Caudate nucleus (tissue), 63 donors: ENCODE measurements at places on chromosomes 13 and 19.

- no peak for DNase-seq
Measured at GRCh38 chr13:98658131-98658530, 81.2 kb upstream of the STK24 start.

DNA sequence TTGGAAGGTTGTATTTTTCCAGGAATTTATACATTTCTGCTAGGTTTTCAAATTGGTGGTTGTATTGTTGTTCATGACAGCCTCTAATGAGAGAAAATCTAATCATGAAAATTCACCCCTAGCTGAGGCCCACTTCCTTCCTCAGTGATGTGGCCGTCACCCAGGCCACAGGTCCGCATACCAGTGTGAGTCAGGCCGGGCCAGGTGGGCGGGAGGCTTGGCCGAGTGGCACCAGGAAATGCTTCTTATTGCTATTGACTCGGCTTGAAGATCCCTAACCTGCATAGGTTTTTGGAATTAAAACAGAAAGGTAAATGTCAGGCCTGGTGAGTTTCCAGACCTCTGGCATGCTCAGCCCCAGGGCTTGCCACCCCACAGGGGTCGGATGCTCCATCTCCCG is 88.7 kb downstream of the SCGB2B2 start:
- no peak for DNase-seq

GRCh38 chr13:110442930-110443621 is 118.4 kb downstream of the RAB20 start:
- no peak for DNase-seq

DNA sequence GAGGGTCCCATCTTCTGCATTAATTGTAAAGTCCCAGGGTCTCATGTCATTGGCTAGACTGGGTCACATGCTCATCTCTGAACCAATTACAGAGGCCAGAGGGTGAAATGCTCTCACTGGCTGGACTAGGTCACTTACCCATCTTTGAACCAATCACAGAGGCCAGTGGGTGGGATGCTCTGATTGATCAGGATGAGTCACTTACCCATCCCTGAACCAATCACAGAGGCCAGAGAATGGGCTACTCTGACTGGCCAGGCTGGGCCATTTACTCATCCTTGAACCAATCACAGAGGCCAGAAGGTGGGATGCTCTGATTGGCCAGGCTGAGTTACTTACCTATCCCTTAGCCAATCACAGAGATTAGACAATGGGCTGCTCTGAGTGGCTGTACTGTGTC is 5.3 kb downstream of the MISP start:
- no peak for DNase-seq

GRCh38 chr13:102586615-102587014 is 10.2 kb upstream of the TPP2 start:
- DNase-seq = no peak

DNA sequence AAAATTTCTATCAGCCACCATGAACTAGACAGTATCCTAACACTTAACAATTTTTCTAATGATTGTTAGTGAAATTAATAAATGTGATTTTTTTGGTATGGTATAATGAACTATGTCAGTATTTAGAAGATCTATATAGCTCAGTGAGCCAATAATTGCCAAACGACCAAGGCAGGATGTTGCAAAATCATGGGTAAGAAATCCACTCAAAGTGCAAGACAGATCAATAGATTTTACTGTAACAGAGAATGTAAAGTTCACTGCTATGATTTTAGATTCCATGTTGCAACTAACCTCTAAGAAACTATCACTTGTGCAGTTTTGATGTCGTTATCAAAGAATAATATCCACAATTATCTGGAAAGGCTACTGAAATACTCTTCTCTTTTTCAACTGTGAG is 44.0 kb upstream of the MYCBP2 start:
- DNase-seq = no peak

GRCh38 chr19:16064209-16064889 is 11.9 kb upstream of the TPM4 start:
- no peak for DNase-seq

GRCh38 chr13:98802559-98802958 is 50.1 kb upstream of the SLC15A1 start:
- DNase-seq = no peak

DNA sequence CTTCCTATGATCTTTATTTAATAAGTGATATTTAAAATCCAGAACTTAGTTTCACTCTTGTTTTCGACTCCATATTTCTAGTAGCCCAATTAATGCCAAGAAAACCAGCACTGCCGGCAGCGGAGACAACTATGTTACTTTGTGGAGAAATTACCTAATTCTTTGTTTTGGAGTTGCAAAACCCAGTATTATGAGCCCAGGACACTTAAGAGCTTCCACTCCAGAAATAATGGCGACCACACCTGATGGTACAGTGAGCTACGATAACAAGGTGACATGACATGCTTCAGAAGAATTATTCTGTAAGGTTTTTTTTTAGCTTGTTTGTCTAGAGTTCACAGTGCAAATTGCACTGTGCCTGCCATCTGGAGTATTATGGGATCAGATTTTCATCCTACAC is 136.4 kb downstream of the ZAR1L start:
- DNase-seq = no peak

DNA sequence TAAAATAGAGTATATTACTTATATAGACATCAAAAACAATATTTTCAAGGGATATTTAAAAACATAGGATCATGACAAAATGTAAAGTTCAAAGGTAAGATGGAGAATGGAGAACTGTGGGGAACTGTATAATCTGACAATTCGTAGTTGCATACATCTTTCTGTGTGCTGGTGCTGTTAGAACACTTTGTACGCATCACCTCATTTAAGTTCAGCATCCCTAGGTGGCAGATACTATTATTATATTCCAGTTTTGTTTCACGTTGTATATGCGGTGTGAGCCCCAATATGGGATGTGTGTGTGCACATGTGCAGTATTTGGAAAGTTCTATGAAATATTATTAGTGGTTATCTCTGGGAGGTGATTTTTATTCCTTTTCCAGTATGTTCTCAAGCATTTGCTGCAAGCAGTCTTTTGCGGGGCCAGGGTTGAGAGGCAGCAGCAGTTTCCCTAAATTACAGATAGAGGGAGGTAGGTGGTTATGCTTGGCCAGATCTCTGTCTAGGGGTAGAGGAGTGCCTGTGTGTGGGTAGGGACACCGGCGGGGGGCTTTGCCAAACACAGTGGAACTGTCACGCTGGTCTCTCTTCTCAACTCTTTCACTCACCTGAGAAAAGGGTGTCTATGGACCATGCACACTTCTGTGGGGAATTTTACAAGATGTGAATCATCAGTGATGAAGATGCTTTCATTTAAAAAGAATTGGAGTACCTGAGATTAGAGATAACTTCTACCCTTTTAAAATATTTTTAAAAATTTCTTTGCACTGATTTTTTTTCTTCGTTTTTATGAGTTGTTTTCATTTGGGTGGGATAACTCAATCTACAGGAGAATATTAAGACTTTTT is 55.6 kb upstream of the ALOX5AP start:
- peak; percentile 37 for DNase-seq

DNA sequence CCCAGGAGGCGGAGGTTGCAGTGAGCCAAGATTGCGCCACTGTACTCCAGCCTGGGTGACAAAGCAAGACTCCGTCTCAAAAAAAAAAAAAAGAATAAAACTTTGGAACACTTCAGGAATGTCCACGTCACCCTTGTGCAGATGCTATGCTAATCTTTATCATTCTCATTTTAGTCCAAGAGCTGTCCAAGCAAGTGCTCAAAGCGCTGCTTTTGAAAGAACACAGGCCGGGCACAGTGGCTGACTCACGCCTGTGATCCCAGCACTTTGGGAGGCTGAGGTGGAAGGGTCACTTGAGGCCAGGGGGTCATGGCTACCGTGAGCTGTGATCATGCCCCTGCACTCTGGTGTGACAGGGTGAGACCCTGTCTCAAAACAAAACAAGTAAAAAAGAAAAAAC is 11.1 kb upstream of the UQCR11 start:
- no peak for DNase-seq

- no peak for DNase-seq
Measured at GRCh38 chr13:46137627-46138317, 32.9 kb upstream of the CPB2 start.

DNA sequence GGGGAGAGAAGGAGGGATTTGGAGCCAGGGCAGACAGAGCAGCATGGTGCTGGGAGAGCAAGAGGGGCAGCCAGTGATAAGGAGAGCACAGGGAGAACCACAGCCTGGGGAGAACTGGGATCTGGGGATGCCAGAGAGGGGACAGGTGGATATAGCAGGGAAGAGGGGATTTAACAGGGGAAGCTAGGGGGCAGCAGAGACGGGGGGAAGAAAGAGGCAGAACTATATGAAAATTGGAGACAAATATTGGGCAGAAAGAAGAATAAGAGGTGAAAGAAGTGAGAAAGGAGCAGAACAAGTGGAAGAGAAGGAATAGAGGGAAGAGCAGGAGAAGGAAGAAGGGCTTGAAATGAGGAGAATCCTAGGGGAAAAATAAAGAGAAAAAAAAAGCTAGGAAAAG is 6.5 kb upstream of the ZNF528 start:
- DNase-seq = no peak

- DNase-seq = no peak
Measured at GRCh38 chr13:35888981-35889380, 242.2 kb downstream of the DCLK1 start.

DNA sequence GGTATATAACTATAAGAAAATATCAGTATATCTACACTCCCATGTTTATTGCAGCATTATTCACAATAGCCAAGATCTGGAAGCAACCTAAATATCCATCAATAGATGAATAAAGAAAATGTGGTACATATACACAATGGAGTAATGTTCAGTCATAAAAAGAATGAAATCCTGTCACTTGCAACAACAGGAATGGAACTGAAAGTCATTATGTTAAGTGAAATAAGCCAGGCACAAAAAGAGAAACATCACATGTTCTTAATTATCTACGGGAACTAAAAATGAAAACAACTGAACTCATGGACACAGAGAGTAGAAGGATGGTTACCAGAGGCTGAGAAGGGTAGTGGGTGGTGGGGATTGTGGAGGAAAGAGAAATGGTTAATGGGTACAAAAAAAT is 665.2 kb downstream of the TBC1D4 start:
- DNase-seq = no peak

GRCh38 chr13:109998037-109998436 is 211.7 kb upstream of the IRS2 start:
- no peak for DNase-seq

GRCh38 chr13:98570929-98571372 is 6.0 kb downstream of the STK24 start:
- DNase-seq = no peak

DNA sequence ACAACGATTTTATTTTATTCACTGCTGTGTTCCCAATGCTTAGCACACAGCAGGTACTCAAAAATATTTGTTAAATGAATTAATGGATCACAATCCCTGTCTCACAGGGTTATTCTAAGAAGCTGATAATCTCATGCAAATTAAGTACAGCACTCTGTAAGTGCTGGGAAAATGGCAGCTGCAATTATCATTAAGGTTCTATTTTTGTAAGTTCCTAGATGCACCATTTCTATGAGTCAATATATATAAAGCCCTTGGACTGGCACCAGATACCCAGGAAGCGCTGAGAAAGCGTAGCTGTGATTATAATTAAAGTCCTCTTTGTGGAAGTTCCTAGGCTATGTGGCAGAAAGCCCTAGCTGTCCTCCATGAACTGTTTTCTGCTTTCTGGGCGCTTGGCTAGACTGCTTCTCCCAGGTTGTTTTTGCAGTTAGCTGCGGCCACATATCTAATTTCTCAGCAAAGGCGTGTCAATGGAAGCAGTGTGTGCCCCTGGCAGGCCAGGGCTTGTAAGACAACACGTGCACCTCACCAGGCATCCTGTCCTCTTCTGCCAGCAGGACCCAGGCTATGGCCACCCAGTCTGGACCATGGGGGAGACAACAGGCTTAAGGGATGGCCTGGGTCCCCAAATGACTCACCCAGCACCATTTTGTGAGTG is 5.2 kb upstream of the SRRM5 start:
- peak; percentile 31 for DNase-seq

- no peak for DNase-seq
Measured at GRCh38 chr19:38049105-38049649, 142.2 kb downstream of the SIPA1L3 start.

DNA sequence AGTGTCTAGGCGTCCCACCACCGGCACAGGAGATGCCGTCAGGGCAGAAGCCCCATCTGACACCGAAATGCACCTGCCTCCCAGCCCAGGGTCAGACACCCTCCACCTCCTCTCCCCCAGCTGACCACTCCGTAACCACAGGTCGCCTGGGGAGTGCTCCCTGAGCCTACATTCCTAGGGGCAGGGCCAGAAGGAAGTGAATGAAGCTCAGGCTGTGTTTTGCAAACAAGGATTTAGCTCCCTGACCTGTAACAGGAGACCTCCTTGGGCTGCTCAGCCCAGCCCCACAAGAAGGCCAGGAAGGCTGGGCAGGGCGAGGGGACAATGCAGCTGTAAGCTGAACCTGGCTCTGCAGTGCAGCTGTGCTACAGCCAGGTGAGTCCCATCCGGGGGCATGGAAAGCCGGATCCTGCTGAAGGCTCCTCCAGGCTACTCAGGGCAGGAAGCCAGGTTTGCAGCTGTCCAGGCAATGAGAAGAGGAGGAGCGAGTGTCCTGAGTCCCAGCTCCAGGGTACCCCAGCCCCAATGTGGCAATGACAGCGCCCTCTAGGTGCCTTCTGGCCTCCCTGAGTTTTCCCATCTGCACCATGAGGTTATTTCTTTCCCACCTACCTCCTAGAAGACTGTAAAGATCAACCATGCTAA is 42.1 kb downstream of the RHPN2 start:
- no peak for DNase-seq

- DNase-seq = peak; percentile 70
Measured at GRCh38 chr13:46389457-46390451, 2.7 kb upstream of the RUBCNL start.

GRCh38 chr13:111657013-111657412 is 336.6 kb downstream of the TEX29 start:
- DNase-seq = no peak

GRCh38 chr19:3450796-3451411 is 29.4 kb downstream of the SMIM24 start:
- DNase-seq = no peak

GRCh38 chr13:114259974-114260373 is 21.4 kb upstream of the UPF3A start:
- DNase-seq = no peak

DNA sequence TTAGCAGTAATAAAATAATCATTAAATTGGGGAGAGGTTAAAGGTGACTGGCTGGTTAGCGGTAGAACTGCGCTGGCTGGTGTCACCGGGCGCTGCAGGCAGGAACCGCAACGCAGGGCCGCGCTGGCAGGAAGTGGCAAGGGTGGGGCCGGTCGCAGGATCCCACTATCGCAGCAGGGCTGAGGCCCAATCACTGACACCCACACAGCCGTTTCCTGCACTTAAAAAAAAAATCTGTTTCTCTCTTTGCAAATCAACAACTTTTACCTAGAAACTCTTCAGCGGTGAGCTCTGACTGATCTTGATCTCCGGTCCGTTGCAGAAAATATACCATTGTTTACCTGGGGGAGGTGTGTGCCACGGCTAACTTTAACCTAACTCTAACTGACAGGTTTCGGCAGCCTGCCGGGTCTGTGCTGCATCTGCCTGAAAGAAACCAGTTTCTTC is 46.9 kb downstream of the KLF2 start:
- DNase-seq = no peak
